GM23338 (cell line): ENCODE measurements at places on chromosomes 2 and 18. TPM values are rescaled to one million over a fixed set of nuclear protein-coding genes. Genes with fewer than 3 reads are reported as not detected.

The TSPYL6 gene
- total RNA-seq, result not detected in 2 replicates

DNA sequence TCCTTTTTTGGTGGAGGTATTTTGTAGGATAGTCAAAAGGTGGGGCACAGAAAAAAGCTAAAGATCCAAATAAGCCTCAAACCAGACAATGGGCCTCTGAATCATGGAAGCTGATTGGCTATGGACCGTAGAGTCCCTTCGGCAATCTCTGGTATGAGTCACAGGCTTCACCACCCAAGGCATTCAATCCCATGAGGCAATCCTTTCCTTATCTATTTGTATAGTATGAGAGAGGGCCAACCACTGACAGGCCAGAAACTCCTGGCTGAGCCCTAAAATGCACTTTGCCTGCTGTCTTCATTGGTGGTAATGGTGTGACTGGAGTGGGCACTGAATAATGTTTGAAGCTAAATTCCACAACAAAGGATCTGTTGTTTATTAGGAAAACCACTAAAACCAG, 38.7 kb upstream of the MEX3C start:
- DNase-seq, result no peak
- H3K27ac ChIP-seq, result no peak overlapping the region
- no peaks in the 10 kb centered on the region for H3K36me3 ChIP-seq
- H3K27me3 ChIP-seq, result no peaks in the 10 kb centered on the region

GRCh38 chr2:234269769-234270204, 219.3 kb downstream of the SPP2 start:
- H3K27me3 ChIP-seq, result no peaks in the 10 kb centered on the region
- no peak overlapping the region for H3K27ac ChIP-seq
- H3K4me3 ChIP-seq, result no peak overlapping the region

DNA sequence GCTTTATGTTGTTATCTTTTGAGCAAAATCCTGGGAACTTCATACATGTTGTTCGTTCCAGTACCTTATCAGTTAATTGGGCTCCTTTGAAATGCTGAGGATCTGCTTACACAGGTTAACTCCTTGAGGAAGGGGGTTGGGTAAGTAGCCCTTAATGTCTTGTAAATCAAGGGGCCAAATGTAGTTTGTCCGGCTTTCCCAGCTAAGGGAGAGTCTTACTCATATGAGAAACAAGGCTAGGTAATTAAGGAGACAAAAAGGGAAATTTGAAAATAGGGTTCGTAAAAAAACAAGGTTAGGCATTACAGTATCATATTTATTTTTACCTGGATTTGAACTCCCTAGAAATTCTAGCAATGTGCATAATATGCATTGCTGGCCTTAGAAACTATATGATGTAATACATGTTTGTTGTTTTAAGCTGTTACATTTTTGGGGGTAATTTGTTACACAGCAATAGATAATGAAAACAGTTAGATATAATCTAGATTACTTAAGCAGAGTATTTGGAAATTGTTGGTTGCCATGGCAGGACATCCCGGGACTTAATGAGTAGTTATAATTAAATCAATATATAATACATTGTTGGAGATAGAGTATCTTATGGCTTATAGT, 30.9 kb upstream of the RNF149 start:
- no peak overlapping the region for H3K27ac ChIP-seq
- peak; percentile 43 for DNase-seq
- H3K4me3 ChIP-seq, result peak overlapping the region; percentile 35
- H3K27me3 ChIP-seq, result no peaks in the 10 kb centered on the region
- no peaks in the 10 kb centered on the region for H3K36me3 ChIP-seq
- peaks cover 24% of the 10 kb centered on the region for H3K4me1 ChIP-seq

GRCh38 chr2:105593221-105593967, 151.3 kb upstream of the NCK2 start:
- no peak overlapping the region for H3K27ac ChIP-seq
- H3K27me3 ChIP-seq, result no peaks in the 10 kb centered on the region
- no peaks in the 10 kb centered on the region for H3K36me3 ChIP-seq
- no peak for DNase-seq

GRCh38 chr18:80253871-80254492, 6.7 kb upstream of the PARD6G start:
- no peak overlapping the region for H3K27ac ChIP-seq
- no peak for DNase-seq
- H3K4me3 ChIP-seq, result no peak overlapping the region

DNA sequence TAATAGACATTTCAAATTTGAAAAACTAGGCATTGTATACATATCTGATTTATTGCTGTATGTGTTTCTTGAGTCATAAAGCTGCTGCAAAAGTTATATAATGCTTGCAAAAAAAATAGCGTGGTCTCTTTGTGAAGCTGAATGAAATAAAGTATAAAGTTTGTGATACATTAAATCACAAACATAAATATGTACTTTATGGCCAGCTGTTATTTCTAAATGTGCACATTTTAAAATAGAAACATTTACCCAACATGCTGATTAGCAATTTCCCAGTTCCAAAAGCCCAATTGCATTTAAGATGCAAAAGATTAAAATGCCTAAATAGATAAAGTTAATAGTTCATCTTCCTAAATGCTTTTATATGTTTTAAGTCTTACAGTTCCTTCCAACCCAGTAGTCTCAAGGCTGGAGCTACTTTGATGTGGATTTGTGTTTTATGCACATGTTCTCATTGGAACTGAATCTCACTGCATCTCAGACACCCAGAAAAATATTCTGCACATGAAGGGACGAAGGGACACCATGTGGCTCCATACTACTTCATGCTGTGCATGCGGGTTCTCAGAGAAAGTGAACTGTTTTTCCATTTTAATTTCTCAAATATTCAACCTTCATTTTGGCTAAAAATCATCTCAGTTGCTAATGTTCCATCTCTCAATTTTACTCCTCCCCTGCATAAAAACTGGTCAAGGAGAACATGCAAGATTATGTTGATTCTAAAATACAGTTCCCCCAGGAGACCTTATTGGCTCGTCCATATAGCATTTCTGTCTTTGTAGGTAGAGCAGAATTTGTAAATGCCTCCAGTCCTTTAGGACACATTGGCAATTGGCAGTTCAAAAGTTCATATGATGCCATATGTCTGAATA, 304.6 kb downstream of the MTX2 start:
- H3K36me3 ChIP-seq, result no peaks in the 10 kb centered on the region
- no peak overlapping the region for H3K4me3 ChIP-seq
- no peaks in the 10 kb centered on the region for H3K4me1 ChIP-seq
- DNase-seq, result no peak
- H3K27ac ChIP-seq, result no peak overlapping the region
- no peaks in the 10 kb centered on the region for H3K27me3 ChIP-seq

The MRPL53 gene
- total RNA-seq, result 7.7 and 8.2 TPM in 2 replicates

The EIPR1 gene
- total RNA-seq, result 40.5 and 46.3 TPM in 2 replicates

The UNC80 gene
- total RNA-seq, result 0.47 and 1.5 TPM in 2 replicates

The CPS1 gene
- 11.0 and 15.7 TPM in 2 replicates for total RNA-seq

- no peaks in the 10 kb centered on the region for H3K36me3 ChIP-seq
- H3K27me3 ChIP-seq, result no peaks in the 10 kb centered on the region
- no peaks in the 10 kb centered on the region for H3K4me1 ChIP-seq
- no peak overlapping the region for H3K4me3 ChIP-seq
- H3K27ac ChIP-seq, result no peak overlapping the region
Observed at GRCh38 chr2:214069254-214069653, 341.6 kb upstream of the VWC2L start.

The SIX3 gene
- total RNA-seq, result 0.28 TPM in 1 of 2 replicates, not detected in the other

GRCh38 chr2:131588152-131588873, 60.6 kb downstream of the CCDC74A start:
- no peaks in the 10 kb centered on the region for H3K4me1 ChIP-seq
- DNase-seq, result no peak
- H3K27ac ChIP-seq, result no peak overlapping the region
- H3K27me3 ChIP-seq, result no peaks in the 10 kb centered on the region

GRCh38 chr2:187655001-187655400, 100.8 kb upstream of the TFPI start:
- no peaks in the 10 kb centered on the region for H3K27me3 ChIP-seq
- H3K4me1 ChIP-seq, result peaks cover 30% of the 10 kb centered on the region
- DNase-seq, result peak; percentile 12

The TEX44 gene
- not detected in 2 replicates for total RNA-seq

DNA sequence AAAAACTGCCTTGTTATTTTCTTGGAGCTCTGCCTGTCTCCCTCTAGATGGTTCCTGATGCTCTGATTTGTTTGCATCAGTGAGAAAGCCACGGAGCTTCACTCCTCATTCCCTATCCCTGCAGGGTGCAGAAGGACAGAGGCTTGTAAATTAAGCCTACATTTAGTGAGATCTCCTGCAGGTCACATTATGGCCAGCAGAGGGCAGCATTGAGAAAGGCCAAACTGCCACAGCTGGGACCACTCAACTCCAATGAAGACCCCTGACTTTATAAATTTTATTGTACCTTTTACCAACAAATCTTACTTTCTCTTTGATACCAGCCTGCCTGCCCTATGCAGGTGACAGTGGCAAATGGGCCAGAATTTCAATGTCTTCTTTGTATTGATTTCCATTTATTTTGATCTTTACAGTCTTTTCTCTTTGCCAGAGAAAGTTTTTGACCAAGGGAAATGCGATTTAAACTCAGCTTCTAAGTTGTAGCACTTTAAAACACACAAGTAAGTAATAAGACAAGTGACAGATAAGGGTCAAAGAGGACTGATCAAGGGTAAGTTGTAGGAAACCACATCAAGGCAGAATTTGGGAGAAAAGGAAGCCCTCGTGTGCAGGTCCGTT, 1029.1 kb upstream of the KLHL29 start:
- H3K36me3 ChIP-seq, result no peaks in the 10 kb centered on the region
- H3K4me1 ChIP-seq, result no peaks in the 10 kb centered on the region
- DNase-seq, result peak; percentile 64
- no peaks in the 10 kb centered on the region for H3K27me3 ChIP-seq

DNA sequence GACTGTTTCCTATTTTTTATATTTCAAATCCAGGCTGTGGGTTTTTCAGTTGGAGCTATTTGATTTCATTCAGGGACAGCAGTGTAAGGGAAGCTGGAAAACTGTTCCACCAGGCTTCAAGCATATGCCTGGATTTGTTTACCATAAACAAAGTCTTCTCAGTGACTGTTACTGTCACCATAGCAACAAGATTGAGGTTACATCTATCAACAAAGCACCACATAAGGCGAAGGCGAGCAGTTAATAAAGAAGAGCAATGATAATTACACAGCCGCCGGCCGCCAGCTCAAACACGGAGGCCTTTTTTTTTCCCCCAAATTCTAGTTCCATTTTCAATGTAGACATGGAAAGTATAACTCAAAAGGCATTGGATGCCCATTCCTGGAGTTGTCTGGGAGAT, 553.7 kb upstream of the SYT4 start:
- DNase-seq, result peak; percentile 21
- H3K27ac ChIP-seq, result no peak overlapping the region
- H3K4me1 ChIP-seq, result peaks cover 8% of the 10 kb centered on the region; the same call in 1 of the 2 replicates
- no peaks in the 10 kb centered on the region for H3K27me3 ChIP-seq
- H3K4me3 ChIP-seq, result no peak overlapping the region

The ANKRD30B gene
- not detected in 2 replicates for total RNA-seq

The SCN9A gene
- total RNA-seq, result 8.8 and 10.5 TPM in 2 replicates

- H3K4me3 ChIP-seq, result no peak overlapping the region
- H3K27me3 ChIP-seq, result no peaks in the 10 kb centered on the region
- DNase-seq, result no peak
- no peak overlapping the region for H3K27ac ChIP-seq
- no peaks in the 10 kb centered on the region for H3K4me1 ChIP-seq
Observed at GRCh38 chr2:111128096-111128495, 7.4 kb downstream of the BCL2L11 start.

The GNAL gene
- total RNA-seq, result 21.2 and 21.6 TPM in 2 replicates

GRCh38 chr2:217691516-217691915, 311.3 kb downstream of the TNS1 start:
- no peak overlapping the region for H3K27ac ChIP-seq
- DNase-seq, result no peak
- no peaks in the 10 kb centered on the region; the same call in 1 of the 2 replicates for H3K27me3 ChIP-seq
- H3K36me3 ChIP-seq, result no peaks in the 10 kb centered on the region
- H3K4me1 ChIP-seq, result no peaks in the 10 kb centered on the region
- H3K4me3 ChIP-seq, result no peak overlapping the region

- peaks cover 63% of the 10 kb centered on the region for H3K27me3 ChIP-seq
- peak; percentile 16 for DNase-seq
Observed at GRCh38 chr2:12773586-12774394, 57.1 kb downstream of the TRIB2 start.

DNA sequence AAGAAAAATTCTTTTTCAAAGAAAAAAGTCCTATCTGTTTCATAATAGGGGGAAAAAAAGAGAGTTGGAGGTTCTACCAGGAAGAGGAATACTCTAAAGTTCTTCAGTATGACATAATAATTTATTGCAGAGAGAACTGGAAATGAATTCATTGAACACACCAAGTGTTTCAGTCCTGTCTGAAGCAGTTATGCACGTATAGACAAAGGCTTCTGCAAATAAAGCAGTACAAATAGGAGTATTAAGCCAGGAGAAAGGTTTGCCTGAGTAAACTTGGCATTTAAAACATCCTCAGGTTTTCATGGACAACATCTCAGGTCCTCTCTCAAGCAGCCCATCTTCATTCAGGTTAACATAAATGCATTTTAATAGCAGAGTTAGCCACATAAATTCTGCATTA, 141.6 kb downstream of the CCDC148 start:
- no peak overlapping the region for H3K4me3 ChIP-seq
- no peaks in the 10 kb centered on the region for H3K27me3 ChIP-seq
- no peak overlapping the region for H3K27ac ChIP-seq
- H3K36me3 ChIP-seq, result no peaks in the 10 kb centered on the region

GRCh38 chr2:69335311-69335710, 51.7 kb downstream of the GFPT1 start:
- no peak overlapping the region for H3K27ac ChIP-seq
- no peak overlapping the region for H3K4me3 ChIP-seq
- no peaks in the 10 kb centered on the region for H3K27me3 ChIP-seq
- peaks cover 23% of the 10 kb centered on the region; the same call in 1 of the 2 replicates for H3K36me3 ChIP-seq
- no peaks in the 10 kb centered on the region for H3K4me1 ChIP-seq

The BMPR2 gene
- total RNA-seq, result 14.2 and 21.6 TPM in 2 replicates

- peaks cover 65% of the 10 kb centered on the region for H3K27me3 ChIP-seq
- DNase-seq, result peak; percentile 67
- no peaks in the 10 kb centered on the region for H3K36me3 ChIP-seq
- H3K4me3 ChIP-seq, result peak within 1 kb of the TSS; percentile 78
- H3K4me1 ChIP-seq, result peaks cover 6% of the 10 kb centered on the region; the same call in 1 of the 2 replicates
Observed at GRCh38 chr2:86337244-86337835, at the start of gene REEP1. Gene REEP1 (minus strand): TSS chr2:86337626. CDS start chr2:86337510, 116 bp downstream.

GRCh38 chr2:43939695-43940256, 56.0 kb downstream of the LRPPRC start:
- peak overlapping the region; percentile 30; the same call in 1 of the 2 replicates for H3K27ac ChIP-seq
- peaks cover 6% of the 10 kb centered on the region; the same call in 1 of the 2 replicates for H3K36me3 ChIP-seq
- no peaks in the 10 kb centered on the region for H3K27me3 ChIP-seq
- H3K4me3 ChIP-seq, result no peak overlapping the region
- no peak for DNase-seq
- peaks cover 20% of the 10 kb centered on the region for H3K4me1 ChIP-seq

GRCh38 chr2:33008716-33009115, 62.0 kb downstream of the LTBP1 start:
- H3K4me1 ChIP-seq, result peaks cover 6% of the 10 kb centered on the region; the same call in 1 of the 2 replicates
- DNase-seq, result no peak
- no peaks in the 10 kb centered on the region for H3K36me3 ChIP-seq
- H3K27me3 ChIP-seq, result no peaks in the 10 kb centered on the region
- no peak overlapping the region for H3K4me3 ChIP-seq

The SP110 gene
- total RNA-seq, result 1.1 and 2.3 TPM in 2 replicates
